ENCODE measurements at places on chromosomes 5 and 9.

DNA sequence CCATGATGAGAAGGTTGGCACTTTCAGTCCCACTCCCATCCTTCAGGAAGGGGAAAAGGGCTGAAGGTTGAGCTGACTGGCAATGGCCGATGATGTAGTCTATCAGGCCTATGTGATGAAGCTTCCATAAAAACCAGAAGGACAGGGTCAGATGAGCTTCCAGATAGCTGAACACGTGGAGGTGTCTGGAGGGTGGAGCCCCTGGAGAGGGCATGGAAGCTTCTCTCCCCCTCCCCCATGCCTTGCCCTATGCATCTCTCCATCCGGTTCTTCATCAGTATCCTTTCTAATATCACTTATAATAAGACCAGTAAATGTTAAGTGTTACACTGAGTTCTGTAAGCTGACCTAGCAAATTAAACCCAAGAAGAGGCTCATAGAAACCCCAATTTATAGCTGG, 32.6 kb upstream of the SMU1 start:
- no peak for DNase-seq

DNA sequence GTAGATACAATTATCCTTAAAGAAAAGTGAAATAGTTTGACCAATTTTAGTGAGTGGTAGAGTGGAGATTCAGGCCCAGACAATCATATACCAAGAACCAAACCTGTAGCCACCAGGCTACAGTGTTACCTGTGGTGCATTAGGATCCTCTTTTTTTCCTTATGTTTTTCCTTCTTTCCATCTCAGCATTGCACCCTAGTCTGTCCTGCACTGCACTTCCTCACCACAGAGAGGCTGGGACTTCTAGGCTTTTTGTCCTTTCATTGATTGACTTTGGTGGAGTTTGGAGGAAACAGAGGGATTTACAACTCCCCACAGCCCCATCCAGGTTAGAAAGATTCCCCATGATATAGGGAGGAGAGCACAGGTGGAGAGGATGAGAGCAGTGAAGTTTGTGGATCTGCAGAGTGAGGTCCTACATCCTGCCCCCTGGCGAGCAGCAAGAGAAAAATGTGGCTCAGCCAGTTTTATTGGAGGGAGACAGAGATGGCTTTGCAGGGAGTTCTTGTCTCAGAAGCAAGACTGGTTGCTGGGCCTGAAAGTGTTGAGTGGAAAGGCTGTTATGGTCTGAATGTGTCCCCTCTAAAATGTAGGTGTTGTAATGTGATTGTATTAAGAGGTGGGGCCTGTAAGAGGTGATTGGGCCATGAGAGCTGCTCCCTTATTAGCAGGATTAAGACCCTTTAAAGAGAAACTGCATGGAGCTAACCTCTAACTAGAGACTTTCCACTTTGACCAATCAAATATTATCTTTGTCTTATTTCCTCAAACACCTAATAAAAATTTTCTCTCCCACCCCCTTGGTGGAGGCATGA, 36.2 kb downstream of the KIF4B start:
- no peak for DNase-seq

- DNase-seq: no peak
Measured at GRCh38 chr5:158857371-158857770, 242.3 kb downstream of the EBF1 start.

DNA sequence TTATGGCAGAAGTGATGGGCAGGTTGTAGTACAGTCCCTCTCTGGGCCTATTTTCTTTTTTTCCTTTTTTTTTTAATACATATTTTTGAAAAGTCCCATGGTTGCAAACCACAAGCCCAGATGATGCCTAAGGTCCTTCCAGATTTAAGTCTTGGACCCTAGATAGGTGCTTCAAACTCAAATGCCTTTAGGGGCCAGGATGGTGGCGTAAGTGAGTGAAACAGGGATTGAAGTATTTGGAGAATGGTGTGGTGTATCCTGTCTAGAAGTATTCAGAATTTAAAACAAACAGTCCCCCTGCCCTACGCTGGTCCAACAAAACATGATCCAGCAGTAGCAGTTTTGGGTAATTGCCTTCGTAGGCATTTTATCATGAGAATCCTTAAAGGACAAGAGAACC, 2.2 kb downstream of the TIGD6 start:
- no peak for DNase-seq

- DNase-seq: no peak
Measured at GRCh38 chr5:140595538-140596300, 31.1 kb downstream of the SLC35A4 start.

DNA sequence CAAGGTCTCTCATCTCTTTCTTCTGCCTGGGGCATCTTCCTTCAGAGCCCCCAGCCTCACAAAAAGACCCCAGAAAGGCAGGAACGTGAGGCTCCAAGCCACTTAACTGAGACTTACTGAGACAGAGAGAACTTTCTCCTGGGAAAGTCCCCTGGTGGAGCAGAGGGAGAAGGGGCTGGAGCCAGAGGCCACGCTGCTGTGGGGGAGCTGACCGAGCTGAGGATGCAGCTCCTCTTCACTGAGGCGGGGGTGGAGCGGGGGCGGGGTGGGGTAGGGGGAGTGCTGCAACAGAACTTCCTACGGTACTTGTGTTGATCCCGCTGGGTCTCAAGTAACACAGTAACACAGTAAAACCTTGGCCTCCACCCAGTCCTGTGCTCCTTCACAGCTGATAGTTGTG, 204.0 kb downstream of the FSTL4 start:
- DNase-seq: no peak

GRCh38 chr9:22067196-22067595, 58.1 kb upstream of the CDKN2B start:
- no peak for DNase-seq

DNA sequence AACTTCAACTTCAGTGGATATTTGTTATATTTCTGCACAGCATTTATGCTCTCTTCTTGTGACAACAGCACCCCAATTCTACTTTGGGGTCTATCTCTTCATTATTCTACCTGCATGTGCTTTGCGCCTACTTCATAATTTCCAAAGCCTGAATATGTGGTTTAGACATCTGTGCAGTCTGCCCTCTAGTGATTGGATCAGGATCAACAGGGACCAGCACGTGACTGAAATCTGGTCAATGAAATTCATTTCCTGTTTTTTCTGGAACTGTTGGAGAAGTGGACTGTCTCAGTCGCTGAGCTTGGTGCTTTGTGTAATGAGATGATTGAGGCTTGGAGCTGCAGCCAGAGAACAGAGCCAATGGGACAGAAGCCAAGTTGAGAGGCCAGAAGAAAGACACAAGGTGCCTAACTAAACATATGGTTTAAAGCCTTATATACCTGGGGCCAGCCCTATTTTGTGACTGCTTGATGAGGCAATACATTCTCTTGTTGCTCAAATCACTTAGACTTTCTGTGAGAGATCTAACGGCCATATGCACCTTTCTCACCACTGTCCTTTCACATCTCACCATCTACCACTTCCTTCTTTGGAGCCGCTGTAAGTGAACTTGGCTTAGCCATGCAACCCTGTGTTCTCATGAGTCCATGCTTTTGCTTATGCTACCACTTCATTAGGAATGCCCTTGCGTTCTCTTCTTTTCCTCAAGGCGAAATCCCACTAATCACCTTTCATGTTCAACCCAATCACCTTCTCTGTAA, 68.8 kb upstream of the PPP2R2B start:
- no peak for DNase-seq

DNA sequence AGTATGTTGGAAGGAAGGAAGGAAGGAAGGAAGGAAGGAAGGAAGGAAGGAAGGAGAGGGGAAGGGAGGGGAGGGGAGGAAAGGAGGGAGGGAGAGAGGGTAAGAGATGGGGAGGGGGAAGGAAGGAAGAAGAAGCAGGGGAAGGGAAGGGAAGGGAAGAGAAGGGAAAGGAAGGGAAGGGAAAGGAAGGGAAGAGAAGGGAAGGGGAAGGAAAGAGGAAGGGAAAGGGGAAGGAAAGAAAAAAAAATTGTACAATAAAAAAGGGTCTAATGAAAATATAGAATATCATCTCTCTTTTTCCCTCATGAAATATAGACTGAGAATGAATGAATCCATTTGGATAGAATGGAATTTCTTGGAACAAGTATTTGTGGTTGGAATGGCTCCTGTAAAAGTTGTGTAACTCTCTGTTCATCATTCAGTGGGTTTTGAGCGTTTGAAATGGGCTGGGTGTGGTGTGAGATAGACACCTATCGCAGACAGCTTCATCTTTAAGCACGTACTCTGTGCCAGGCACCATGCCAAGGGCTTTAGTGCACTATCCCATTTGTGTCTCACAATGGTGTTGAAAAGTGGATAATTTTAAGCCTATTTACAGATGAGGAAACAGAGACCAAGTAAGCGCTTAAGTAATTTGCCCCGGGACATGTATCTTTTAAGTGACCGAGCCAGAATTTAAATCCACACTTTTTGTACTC, 11.6 kb upstream of the PAPPA start:
- DNase-seq: no peak

- DNase-seq: no peak
Measured at GRCh38 chr5:74372051-74372450, 268.5 kb downstream of the ENC1 start.

DNA sequence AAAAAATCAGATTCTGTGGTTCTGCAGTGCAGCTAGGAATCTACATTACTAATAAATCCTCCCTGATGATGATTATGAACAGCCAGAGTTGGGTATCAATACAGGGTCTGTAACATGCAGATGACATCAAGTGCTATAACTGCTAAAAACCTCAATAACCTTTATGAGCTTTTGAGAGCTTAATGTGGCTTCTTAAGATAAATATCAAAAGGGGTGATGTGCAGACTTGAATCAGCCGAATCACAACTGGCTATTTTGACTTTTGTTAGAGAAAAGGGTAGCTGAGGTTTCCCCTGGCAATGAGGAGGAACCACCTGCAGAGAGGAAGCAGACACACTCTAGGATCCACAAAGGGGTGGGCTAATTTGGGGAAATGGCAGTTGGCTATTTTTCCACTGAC, 30.2 kb downstream of the CAPSL start:
- DNase-seq: no peak

DNA sequence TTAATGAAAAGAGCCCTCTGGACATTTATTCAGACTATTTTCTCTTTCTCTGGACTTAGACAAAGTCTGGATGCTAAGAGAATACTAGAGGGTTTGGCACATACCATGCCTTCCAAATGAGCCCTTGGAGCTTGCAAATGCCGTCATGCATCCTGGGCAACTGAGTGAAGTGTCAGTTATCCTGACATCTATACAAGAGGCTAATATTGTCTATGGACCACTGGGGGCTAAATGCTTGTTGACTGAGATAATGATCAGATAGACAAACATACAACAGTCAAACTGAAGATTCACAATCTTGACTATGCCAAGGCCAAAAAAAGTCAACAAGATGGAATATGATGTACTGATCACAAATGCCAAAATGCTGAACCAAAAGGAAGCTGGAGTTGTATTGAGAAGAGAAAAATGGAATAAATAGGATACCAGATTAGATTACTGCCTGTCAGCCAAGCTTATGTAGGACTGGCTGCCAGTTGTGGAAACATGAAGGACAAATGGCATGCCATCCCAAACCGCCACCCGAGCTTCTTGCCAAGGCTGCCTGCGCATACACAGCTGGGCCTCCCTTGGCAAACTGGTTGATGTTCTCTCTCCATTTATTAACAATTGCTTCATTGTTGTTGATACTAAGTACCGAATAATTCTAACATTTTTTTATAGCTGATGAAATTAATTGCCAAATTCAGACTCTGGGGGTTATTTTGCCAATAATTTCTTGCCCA, 240.1 kb upstream of the GRAMD2B start:
- no peak for DNase-seq

- no peak for DNase-seq
Measured at GRCh38 chr9:106859957-106860720, 2.8 kb upstream of the ZNF462 start.

DNA sequence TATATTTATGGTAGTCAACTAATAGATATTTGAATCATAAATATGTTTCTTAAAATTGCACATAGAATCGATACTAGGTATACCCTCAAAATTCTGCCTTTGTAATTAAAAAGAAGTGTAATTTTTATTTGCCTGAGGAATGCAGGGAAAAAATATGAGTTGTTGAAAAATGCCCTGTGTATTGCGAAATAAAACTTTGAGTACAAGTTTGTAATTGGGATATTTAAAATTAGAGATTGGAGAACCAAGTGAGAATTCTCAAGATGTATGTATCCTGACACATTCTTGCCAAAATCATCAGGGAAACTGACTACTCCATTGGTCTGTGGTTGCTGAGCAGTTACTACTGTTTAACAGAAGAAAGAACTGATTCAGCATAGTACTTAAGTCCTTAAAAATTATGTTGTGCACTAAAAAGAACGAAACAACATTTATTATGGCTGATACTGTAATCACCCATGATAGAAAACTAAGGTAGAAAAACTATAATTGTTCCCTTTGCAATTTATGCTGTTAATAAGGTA, 36.0 kb downstream of the ST8SIA4 start:
- DNase-seq: no peak

DNA sequence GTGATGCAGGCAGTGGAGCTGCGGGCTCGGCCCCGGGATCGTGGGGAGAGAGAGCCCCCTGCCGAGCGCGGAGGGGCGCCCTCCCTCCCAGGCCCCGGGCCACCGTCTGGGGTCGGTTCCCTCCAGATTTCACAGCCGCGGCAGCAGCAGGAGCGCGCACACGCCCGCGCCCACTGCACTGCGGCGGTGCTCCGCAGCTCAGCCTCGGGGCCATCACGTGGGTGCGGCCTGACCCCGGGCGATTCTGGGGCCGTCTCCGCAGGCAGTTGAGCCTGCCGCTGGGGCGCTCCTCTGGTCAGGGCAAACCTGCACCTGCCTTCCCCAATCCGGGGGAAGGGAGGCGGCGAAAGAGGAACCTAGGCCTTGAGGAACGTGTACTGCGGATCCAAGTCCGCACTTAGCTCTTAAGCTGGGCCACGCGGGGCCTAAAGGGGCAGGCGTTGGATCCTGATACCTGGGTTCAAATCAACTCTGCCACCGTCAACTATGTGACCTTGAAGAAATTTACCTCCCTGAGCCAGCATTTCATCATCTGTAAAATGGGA, 9.4 kb upstream of the DELE1 start:
- DNase-seq: no peak

- DNase-seq: no peak
Measured at GRCh38 chr9:4237748-4238511, 61.9 kb downstream of the GLIS3 start.

- DNase-seq: no peak
Measured at GRCh38 chr9:99737649-99738048, 84.0 kb upstream of the NR4A3 start.

DNA sequence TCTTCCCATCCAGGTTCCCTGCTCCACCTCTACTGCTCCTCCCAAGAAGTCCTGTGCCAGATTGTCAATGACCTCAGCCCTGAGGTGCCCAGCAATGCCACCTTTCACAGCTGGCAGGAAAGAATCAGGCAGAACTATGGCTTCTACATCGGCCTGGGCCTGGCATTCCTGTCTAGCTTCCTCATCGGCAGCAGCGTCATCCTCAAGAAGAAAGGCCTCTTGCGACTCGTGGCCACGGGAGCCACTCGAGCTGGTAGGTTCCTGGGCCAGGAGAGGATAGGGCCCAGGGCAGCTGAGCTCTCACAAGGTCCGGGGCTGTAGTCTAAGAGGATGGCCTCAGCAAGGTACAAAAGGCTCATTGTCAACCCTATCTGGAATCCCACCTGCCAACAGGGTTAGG, 3.1 kb downstream of the NIPAL4 start:
- no peak for DNase-seq

Measured in stimulated activated CD4-positive, alpha-beta T cell treated with anti-CD3 and anti-CD28 coated beads, Interleukin-1b, Interleukin-23, amount 100 ng/mL, for 1 hour (primary cell).